ENCODE measurements at places on chromosomes 1 and 21.

DNA sequence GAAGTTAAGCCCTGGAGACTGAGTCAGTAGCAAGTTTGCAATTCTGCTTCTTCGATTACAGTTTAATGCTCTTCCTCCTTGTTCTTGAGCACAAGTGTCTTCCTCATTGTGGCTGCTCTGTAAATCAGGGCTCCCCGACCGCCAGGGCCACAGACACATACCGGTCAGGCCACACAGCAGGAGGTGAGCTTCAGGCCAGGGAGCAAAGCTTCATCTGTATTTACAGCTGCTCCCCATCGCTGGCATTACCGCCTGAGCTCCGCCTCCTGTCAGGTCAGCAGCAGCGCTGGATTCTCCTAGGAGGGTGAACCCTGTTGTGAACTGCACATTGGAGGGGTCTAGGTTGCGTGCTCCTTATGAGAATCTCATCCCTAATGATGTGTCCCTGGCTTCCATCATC is 1.7 kb upstream of the TRAPPC10 start:
- H3K27me3 ChIP-seq = no peaks in the 10 kb centered on the region
- DNase-seq = no peak
- no peaks in the 10 kb centered on the region for H3K36me3 ChIP-seq
- H3K27ac ChIP-seq = no peak overlapping the region

DNA sequence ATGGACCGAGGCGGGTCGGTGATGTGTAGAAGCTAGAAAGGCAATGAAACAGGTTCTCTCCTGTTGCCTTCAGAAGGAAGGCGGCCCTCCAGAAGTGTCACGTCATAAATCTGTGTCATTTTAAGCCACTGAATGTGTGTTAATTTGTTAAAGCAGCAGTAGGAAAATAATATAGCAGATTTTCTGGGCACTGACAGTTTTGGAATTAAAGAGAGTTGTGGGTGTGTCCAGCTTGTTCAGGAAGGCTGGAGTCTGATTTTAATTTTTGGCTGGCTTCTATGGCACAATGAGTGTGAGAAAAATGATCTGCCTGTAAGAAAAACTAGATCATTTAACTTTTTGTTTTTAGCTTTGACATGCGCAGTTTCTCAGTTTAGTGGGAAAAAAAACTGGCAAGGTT is 177.3 kb downstream of the EDEM3 start:
- H3K4me3 ChIP-seq = no peak overlapping the region
- H3K27ac ChIP-seq = no peak overlapping the region
- no peaks in the 10 kb centered on the region for H3K4me1 ChIP-seq
- H3K36me3 ChIP-seq = no peaks in the 10 kb centered on the region
- DNase-seq = no peak
- no peaks in the 10 kb centered on the region for H3K27me3 ChIP-seq

- no peaks in the 10 kb centered on the region for H3K4me1 ChIP-seq
- DNase-seq = no peak
- no peak overlapping the region for H3K27ac ChIP-seq
- H3K27me3 ChIP-seq = no peaks in the 10 kb centered on the region
- no peaks in the 10 kb centered on the region for H3K36me3 ChIP-seq
Observed at GRCh38 chr1:162997499-162998285, 71.5 kb upstream of the RGS4 start.

DNA sequence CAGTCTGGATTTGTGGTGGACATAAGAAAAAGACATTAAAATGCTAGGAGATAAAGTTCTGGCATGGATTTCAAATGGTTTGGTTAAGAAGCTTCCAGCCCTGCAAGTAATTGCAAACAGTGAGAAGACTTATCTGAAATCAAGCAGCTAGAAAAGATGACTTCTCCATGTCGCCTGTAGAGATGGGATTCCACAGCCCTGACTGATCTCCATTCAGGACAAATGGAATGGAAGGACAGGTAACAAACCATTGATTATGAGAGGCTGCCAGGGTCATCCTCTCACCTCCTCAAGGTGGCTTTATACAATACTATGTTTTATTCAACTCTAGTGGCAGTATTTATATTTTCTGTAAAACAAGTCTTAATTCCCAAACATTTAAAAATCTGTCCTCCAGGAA is 237.9 kb downstream of the HLX start:
- no peak for DNase-seq
- no peaks in the 10 kb centered on the region for H3K36me3 ChIP-seq
- no peaks in the 10 kb centered on the region for H3K27me3 ChIP-seq

DNA sequence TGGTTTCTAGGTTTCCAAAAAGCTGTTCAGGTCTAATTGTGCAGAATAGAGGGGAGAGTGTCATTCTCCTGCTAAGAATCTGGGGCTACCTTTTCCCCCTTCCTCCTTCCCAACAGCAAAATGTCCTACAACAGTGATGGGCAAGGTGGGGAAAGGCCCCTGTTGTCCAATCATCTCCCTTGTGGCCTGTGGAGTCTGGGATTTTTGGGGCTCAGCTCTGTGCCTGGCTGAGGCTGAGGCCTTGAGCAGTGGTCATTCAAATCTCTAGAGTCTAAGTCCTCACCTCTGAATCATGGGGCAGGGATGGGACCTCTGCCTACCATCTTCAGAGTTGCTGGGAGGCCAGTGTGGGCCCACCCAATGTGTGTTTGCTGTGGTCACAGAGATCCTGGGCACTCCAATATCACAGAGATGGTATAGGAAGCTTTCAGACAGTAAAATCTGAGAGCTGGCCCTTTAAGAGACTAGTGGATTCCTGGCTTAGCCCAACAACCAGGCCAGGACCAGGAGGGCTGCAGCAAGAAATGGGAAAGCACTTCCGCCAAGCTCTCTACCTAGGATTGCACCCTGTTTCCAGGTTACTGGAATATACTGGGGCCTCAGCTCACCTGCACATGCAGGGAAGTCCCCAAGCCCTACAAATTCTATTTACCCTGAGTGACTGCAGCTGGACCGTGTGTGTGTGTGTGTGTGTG is 28.5 kb upstream of the TENT5C start:
- H3K27ac ChIP-seq = no peak overlapping the region
- H3K36me3 ChIP-seq = no peaks in the 10 kb centered on the region
- no peak for DNase-seq

DNA sequence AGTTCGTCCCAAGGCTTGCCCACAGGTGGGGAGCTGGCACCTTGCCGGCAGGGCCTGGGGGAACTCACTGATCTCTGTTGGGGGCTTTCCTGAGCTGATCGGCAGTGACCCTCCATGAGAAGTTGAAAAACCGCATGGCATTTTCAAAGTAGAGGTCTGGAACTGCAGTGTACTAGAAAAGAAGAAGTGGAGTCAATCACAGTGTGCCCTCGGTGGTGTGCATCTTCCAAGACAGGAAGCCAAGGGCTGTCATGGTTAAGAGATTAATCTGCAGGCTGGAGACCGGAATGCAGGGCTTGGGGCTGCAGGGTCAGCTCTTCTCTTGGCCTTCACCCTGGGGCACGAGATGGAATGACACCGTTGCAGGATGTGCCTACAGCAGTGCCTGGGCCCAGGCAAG is 56.8 kb downstream of the ECE1 start:
- H3K36me3 ChIP-seq = no peaks in the 10 kb centered on the region
- H3K27ac ChIP-seq = no peak overlapping the region
- H3K4me3 ChIP-seq = no peak overlapping the region
- no peaks in the 10 kb centered on the region for H3K27me3 ChIP-seq
- no peak for DNase-seq

Measured in testis (tissue), 5 donors.